ENCODE measurements at places on chromosomes 5 and 9. TPM values are rescaled to one million over a fixed set of nuclear protein-coding genes. Genes with fewer than 3 reads are reported as not detected.

OTULINL gene
- 0.32 TPM for total RNA-seq

CCDC183 gene
- total RNA-seq = 0.08 TPM

PCDHGB1 gene
- total RNA-seq = 1.6 TPM

ZNG1E gene
- total RNA-seq = 39.4 TPM

ARL14EPL gene
- total RNA-seq = not detected

ANKRD20A1 gene
- total RNA-seq = 0.77 TPM

SLC9A3 gene
- total RNA-seq = 2.9 TPM

UGT3A1 gene
- total RNA-seq = not detected

SLC6A3 gene
- not detected for total RNA-seq

NFIB gene
- total RNA-seq = 15.4 TPM

SPAG8 gene
- not detected for total RNA-seq

PTGES2 gene
- total RNA-seq = 122 TPM

SPINK6 gene
- total RNA-seq = 0.61 TPM

SVEP1 gene
- not detected for total RNA-seq

SHROOM1 gene
- 1.1 TPM for total RNA-seq

TLX3 gene
- not detected for total RNA-seq

RASGEF1C gene
- total RNA-seq = 0.13 TPM

MAP1B gene
- total RNA-seq = 3.1 TPM

OR1J4 gene
- total RNA-seq = not detected

SPATA31C1 gene
- not detected for total RNA-seq

HTR4 gene
- not detected for total RNA-seq

SETD9 gene
- 45.4 TPM for total RNA-seq

NDST1 gene
- total RNA-seq = 9.6 TPM

MZB1 gene
- total RNA-seq = not detected

ADAMTS12 gene
- total RNA-seq = not detected

PCDHGA2 gene
- 2.0 TPM for total RNA-seq

C1QTNF2 gene
- 0.21 TPM for total RNA-seq

DAP gene
- 17.1 TPM for total RNA-seq

SLC25A2 gene
- total RNA-seq = 0.11 TPM

LEAP2 gene
- 1.1 TPM for total RNA-seq

Measured in SK-MEL-5 (cell line).